ENCODE measurements at places on chromosomes 6 and 20.

- DNase-seq: no peak
Measured at GRCh38 chr6:97412511-97412910, 129.5 kb upstream of the MMS22L start.

DNA sequence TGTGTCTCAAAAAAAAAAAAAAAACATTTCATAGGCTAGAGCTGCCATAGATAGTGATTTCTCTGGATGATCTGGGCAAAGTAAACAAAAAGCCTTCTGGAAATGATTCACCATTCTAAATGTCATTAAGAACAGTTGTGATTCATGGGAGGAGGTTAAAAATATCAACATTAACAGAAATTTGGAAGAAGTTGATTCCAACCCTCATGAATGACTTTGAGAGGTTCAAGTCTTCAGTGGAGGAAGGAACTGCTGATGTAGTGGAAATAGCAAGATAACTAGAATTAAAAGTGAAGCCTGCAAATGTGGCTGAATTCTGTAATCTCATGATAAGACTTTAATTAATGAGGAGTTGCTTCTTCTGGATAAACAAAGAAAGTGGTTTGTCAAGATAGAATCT, 26.8 kb upstream of the MMP24 start:
- DNase-seq: no peak

GRCh38 chr20:58330687-58331086, 21.2 kb downstream of the RAB22A start:
- no peak for DNase-seq

DNA sequence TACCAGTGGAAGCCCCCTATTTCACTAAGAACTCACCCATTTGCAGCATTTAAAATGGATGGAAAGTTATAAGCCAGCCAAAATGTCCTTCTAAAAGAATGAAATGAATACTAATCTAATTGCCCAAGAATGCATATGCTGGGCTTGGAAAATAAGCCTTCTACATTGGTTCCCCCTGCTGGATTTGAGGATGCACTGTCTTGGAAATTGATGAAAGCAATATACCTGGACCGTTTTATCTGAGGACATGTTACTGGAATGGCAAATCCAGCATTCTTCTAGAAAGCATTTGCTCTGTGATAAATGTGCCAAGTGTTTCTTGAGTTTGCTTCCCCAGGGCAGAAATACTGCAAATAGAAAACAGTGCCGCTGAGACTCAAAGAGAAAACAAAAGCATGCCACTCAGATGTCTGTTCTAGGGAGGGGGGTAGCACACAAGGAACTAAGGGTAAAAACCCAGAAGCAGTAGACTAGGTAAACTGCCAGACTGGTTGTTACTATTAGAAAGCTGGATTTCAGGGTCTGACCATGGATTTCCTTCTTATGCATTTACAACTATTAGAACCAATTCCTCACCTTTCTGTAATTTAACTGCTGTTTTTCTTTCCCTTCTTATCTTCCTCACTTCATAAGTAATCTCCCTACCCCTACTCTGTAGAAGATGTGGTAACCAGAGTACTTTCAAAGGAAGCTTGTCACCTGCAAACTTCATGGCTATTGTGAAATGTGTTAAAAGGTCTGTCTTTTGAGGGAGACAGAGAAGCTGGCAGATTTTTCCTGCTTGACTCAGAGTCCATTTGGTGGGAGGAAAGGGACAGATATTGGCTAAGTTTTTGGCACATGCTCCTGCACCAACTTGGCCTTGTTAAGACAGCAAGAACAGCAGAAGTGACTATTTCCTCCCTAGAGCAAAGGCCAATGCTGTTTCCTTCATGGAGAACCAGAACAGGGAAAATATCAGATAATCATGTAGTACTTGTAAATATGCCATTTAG, 642.6 kb downstream of the KIF16B start:
- DNase-seq: no peak

DNA sequence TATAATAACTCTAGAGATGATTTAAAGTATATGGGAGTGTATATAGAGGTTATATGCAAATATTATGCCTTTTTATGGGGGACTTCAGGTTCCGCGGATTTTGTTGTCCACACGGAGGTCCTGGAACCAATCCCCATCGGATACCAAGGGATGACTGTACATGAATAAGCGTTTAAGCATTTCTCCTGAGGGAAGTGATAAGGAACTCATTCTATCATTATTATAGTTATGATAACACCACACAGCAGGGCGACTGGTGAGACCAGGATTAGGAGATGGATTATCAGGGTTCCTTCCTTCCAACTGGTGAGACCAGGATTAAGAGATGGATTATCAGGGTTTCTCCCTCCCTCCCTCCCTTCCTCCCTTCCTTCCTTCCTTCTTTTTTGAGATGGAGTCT, 6.6 kb downstream of the ECI2 start:
- no peak for DNase-seq

DNA sequence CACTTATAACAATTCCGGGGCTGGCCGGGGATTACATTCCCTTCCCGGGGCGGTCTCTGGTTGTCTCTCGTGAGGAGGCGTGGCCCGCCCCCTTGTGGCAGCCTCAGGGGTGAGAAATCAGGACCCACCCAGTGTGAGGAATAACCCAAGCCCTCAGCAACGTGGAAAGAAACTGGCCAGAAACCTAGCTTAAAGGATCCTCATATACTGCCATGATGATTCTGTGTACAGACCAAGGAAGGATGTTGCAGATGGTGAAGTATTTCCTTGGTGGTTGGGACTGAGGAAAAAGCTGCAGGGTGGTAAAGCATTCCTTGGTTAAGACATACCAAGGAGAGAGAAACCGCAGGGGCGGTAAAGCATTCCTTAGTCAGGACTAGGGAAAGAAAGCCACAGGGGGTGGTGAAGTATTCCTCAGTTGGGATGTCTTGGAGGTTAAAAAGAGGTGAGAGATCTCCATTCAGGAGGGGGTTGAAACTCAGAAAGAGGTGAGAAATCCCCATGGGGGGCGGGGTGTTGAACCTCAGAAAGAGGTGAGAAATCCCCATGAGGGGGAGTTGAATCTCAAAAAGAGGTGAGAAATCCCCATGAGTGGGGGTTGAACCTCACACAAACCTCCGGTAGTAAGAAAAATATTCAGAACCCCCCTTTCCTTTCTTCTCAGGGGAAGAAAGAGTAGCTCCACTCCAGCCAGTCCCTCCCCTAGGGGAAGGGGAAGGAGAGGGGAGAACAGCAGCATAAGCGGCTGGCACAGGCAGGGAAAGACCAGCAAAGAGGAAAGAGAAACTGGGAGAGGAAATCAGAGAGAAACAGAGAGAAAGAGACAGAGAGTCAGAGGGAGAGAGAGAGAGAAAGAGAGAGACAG, 238.1 kb downstream of the RNGTT start:
- no peak for DNase-seq

DNA sequence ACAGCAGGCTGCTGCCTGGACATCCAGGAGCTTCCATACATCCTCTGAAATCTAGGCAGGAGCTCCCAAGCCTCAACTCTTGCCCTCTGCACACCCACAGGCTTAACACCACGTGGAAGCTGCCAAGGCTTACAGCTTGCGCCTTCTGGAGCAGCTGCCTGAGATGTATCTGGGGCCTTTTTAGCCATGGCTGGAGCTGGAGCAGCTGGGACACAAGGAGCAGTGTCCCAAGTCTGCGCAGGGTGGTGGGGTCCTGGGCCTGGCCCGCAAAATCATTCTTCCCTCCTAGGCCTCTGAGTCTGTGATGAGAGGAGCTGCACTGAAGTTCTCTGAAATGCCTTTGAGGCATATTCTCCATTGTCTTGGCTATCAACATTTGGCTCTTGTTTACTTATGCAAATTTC, 255.0 kb downstream of the DLL1 start:
- no peak for DNase-seq

- DNase-seq: no peak
Measured at GRCh38 chr20:17602493-17602892, 32.6 kb downstream of the DSTN start.
